ENCODE measurements at places on chromosomes 3 and 15. TPM values are rescaled to one million over a fixed set of nuclear protein-coding genes. Genes with fewer than 3 reads are reported as not detected.

DNA sequence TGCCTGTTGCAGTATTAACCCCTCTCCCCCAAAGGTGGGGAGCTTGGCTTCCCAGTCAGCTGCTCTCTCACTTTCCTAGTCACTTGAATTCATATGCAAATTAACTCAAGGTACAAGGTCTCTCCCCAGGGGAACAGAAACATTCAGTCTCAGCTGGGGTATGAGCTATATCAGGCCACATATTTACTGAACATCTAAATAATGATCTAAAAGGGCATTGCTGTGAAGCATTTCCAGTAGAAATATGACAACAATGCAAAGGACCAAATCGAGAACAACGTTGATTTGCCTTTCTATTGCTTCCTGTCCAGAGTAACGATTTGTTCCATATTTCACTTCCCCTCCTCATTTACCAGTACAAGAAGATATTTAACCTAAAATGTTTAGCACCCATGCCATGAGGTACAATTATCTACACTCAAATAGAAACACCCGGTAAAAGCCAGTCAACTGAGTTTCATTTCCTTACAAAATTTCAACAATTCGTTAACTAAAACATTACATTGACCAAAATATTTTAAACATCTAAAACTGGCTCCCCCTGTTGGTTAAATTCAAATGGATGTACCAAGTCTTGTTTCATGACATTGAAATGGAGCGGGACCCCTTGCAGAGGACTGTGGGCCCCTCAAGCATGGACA lies 36.5 kb upstream of the KLHL6 start:
- peak; percentile 14 for DNase-seq

GRCh38 chr15:60120100-60120499 lies 116.0 kb downstream of the FOXB1 start:
- no peak for DNase-seq

- no peak for DNase-seq
Observed at GRCh38 chr15:98722645-98723044, 74.3 kb downstream of the IGF1R start.

GRCh38 chr15:100426937-100427336 lies 85.2 kb upstream of the ADAMTS17 start:
- no peak for DNase-seq

DNA sequence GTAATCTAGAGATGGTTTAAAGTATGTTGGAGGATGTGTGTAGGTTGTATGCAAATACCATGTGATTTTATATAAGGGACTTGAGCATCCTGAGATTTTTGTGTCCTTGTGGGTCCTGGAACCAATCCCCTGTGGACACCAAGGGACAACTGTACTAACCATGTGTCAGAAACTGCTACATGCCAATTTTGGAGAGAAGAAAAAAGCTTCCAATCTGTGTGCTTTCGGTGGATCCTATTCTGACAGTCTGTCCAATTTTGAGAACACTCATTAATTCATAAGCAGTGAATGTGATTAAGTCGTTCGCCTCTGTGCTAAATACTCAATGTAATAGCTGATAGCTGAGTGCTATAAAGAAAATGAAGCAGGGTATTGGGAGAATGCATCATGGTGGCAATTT lies 61.6 kb downstream of the RBM6 start:
- DNase-seq = no peak

The PRR20G gene
- total RNA-seq = not detected

- DNase-seq = peak; percentile 19
Observed at GRCh38 chr15:43249699-43250203, 17.0 kb downstream of the TGM5 start.

The KBTBD13 gene
- not detected for total RNA-seq

DNA sequence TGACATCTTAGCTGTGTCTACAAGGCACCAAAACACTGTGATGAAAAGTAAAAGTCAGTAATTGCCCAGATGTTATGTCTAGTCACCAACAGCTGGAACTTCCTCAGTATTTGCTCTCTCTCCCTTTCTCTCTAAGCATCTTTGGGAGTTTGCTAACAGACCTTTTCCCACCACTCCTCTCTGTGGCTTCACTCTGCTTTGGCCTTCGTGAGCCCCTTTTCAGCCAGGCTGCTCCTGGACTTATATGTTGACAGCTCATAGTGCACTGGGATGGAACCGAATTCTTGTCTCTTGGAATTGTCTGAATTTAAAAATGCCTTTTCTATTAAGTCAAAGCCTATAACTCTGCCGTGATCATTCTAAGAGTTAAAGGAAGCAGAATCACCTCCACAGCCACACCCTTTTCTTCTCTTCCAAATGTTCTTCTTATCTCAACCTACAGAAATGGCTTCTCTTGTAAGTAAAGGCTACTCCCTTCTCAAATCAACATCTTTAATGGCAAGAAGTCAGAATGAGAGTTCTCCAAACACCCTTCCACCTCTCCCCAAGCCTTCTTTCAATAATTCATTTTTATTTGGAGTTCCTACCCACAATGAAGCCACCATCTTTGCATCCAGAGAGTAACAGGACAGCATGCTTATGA lies 17.2 kb upstream of the FOXP1 start:
- no peak for DNase-seq

The THRB gene
- not detected for total RNA-seq

- no peak for DNase-seq
Observed at GRCh38 chr3:11651900-11652299, 8.2 kb upstream of the VGLL4 start.

DNA sequence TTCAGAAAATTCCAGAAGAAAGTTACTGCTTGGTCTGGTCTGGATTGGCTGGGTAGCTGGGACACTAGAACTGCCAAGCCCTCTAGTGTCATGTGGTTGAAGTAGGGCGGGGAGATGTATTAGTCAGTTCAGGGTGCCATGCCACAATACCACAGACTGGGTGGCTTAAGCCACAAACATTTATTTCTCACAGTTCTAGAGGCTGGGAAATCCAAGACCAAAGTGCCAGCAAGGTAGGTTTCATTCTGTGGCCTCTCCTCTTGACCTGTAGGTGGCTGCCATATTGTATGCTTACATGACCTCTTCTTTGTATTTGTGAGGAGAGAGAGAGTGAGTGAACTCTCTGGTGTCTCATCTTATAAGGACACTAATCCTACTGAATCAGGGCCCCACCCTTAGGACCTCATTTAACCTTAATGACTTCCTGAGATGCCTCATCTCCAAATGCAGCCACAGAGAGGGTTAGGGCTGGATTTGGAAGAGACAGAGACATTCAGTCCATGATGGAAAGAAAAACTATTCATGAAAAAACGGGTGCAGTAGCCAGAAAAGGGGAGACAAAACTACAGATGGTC lies 18.1 kb upstream of the ZSCAN2 start:
- DNase-seq = no peak

GRCh38 chr3:137471558-137472204 lies 292.4 kb upstream of the SOX14 start:
- DNase-seq = no peak

DNA sequence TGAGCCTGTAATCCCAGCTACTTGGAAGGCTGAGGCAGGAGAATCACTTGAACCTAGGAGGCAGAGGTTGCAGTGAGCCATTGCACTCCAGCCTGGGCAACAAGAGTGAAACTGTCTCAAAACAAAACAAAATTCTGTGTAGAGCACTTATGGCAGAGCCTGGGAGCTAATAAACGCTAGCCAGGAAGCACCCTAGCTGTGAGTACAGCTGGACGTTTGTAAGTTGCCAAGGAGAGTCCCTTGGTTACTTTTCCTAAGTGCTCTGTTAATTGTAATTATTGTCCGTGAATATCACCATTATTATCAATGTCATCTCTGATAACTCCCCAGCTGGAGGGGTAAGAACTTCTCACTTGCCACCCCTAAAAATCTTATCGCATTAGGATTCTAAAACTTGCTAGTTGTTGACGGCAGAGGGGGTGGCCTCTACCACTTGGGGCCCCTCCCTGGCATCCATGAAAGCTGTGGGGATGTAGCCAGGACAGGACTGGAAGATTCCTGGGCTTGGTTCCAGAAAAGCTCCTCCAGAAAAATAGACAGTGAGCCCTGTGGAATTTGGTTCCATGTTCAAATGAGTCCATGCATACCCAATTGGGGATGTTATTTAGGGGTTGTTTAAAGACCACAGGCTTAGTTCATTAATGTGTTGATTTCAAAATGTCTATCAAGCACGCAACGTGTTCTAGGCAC lies 9.9 kb upstream of the KLHL25 start:
- DNase-seq = no peak

GRCh38 chr3:141391991-141392316 lies 23.6 kb downstream of the ZBTB38 start:
- DNase-seq = no peak

- no peak for DNase-seq
Observed at GRCh38 chr3:71513515-71513914, 70.0 kb downstream of the FOXP1 start.

The ADAMTS7 gene
- total RNA-seq = 0.12 TPM

DNA sequence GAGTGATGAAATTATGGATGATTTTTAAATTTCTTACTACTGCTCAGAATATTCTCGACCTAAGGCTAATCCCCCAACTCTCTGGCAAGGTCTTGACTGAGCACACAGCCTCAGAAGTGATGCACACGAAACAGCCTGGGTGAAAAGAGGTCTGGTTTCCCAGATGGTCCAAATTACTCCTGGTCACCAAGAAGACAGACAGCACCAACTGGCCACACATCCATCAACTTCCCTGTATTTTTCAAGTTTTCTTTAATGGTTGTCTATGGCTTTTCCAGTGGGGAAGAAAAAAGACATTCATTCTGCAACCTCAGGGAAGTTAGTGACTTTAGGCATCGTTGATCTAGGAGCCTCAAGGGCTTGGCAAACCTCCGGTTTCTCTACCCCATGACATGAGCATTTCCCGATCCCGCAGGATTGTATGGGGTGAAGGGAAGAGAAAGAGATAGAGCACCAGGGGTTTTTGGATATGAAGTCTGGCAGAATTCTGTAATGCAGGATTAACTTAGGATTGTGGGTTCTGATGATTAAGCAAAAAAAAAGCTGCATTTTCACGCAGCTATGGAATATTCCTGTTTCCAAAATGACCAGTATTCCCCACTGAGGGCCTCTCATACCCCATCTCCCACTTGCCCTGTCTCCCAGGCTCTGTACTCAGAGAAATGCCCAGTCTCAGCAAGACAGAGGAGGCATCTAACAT lies 62.2 kb downstream of the UMPS start:
- DNase-seq = no peak

DNA sequence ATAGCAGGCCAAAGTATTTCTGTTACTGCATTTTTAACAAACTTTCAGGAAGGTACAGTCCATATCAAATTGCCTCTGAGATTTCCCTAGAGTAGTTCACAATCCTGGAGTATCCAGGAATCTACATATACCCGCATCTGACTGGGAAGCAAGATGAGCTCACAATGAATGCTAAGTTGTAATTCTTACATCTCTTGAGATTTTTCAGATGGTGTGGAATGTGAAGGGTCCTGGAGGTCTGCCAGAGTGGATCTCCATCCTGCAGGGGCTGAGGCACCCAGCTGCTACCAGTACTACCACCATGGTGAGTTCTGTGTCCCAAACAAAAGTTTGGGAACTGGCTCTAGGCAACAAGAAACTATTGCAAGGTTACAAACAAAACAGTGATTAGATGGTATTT lies 156.7 kb upstream of the CCDC54 start:
- DNase-seq = no peak

- DNase-seq = no peak
Observed at GRCh38 chr15:76647612-76648011, 257.5 kb downstream of the SCAPER start.

The IL17RB gene
- 2.9 TPM for total RNA-seq

- DNase-seq = no peak
Observed at GRCh38 chr15:68792901-68793766, 27.6 kb downstream of the ANP32A start.

DNA sequence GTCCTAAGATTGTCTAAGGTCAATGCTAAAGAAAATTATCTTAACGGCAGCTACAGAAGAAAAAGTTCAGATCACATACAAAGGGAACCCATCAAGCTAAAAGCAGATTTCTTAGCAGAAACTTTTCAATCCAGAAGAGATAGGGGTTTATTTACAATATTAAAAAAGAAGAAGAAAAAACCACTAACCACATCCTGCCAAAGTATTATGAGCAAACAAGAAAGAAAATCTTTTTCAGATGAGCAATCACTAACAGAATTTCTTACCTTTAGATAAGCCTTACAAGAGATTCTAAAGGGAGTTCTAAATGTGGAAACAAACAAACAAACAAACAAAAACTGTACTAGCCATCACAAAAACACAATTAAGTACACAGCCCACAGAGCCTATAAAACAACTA lies 1015.8 kb upstream of the EPHA6 start:
- DNase-seq = no peak

The WDR93 gene
- not detected for total RNA-seq

All from activated CD4-positive, alpha-beta T cell treated with anti-CD3 and anti-CD28 coated beads, Interleukin-2, amount 10 ng/mL, durations not matched to agents 7 days and 5 days (primary cell).